ENCODE measurements at places on chromosomes 7 and 10. TPM values are rescaled to one million over a fixed set of nuclear protein-coding genes. Genes with fewer than 3 reads are reported as not detected.

GRCh38 chr7:93890464-93891068 lies at the start of gene TFPI2:
Gene TFPI2 (minus strand): TSS chr7:93890753. CDS start chr7:93890678, 75 bp downstream.
- no peak for DNase-seq

The OR2A42 gene
- total RNA-seq = not detected

The LDB3 gene
- total RNA-seq = 305 TPM

The SPOCK2 gene
- 5.3 TPM for total RNA-seq

GRCh38 chr7:142811154-142811737 lies 40.5 kb downstream of the PRSS2 start:
- no peak for DNase-seq

The BICC1 gene
- total RNA-seq = 4.7 TPM

The GIMAP5 gene
- total RNA-seq = 14.4 TPM

DNA sequence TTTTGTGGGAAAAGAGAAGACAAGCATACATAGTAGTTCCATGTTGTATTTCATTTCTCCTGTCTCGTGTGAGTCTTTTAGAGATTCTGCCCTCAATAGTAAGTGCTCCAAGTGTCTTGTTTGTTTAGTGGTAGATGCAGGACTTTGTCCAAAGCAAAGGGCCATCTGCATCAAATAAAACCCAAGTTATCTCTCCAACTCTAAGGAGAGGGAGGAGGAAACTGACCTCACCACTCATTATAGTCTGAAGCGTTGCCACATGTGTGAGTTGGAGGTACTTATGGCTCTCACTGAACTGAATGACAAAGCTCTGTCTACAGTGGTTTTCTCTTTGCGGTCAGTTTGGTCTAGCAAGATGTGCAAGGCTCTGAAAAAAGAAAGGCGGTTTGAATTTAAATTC lies 272.6 kb downstream of the DOCK4 start:
- no peak for DNase-seq

GRCh38 chr7:46791188-46791587 lies 790.7 kb downstream of the TNS3 start:
- DNase-seq = no peak

The LRRD1 gene
- total RNA-seq = not detected

All from gastrocnemius medialis (tissue), 4 donors.